ENCODE measurements at places on chromosomes 3 and 15. TPM values are rescaled to one million over a fixed set of nuclear protein-coding genes. Genes with fewer than 3 reads are reported as not detected.

DNA sequence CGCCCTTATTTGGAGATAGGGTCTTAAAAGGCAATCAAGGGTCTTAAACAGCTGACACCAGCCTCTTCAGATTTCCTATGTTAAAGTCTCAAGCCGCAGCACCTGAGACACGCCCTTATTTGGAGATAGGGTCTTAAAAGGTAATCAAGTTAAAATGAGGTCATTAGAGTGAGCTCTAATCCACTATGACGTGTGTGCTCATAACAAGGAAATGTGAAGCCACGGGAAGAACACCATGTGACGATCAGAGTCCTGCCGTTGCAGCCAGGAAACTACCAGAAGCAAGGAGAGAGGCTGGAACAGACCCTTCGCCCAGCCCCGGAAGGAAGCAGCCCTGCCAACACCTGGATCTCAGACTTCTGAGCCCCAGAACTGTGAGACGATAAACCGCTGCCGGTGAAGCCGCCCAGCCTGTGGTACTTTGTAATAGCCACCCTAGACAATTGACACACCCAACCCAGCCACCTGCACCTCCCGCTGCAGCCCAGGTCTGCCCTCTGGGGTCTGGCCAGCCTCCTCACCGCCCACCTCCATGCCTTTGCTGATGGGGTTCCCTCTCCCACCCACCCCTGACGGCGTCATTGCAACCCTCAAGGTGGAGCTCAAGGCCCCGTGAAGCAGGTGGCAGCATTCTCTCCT is 137.9 kb downstream of the MEGF11 start:
- DNase-seq = peak; percentile 46

The CPLX3 gene
- not detected for total RNA-seq

GRCh38 chr3:13513051-13513912 is 33.2 kb downstream of the HDAC11 start:
- no peak for DNase-seq

DNA sequence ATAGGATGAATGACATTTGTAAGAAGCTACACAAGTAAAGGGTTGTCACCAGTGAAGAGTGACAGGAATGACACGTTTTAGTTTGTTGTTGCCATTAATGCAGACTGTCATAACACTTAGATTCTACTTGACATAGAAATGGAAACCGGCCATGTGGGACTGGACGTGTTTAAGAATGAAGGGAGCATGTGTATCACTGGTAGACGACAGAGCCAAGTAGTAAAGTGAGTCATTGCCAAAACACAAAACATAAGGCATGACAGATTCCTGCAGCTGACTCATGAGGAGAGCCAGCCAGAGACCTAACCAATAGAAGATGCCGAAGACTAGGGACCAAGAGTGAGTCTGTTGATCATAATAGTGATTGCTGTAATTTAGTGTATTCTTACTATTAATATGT is 106.2 kb upstream of the PLAAT1 start:
- no peak for DNase-seq

GRCh38 chr15:69723404-69724096 is 270.9 kb downstream of the RPLP1 start:
- DNase-seq = no peak

GRCh38 chr3:43094851-43095250 is 11.0 kb downstream of the POMGNT2 start:
- no peak for DNase-seq

The PLA2G4F gene
- not detected for total RNA-seq

The IGSF11 gene
- total RNA-seq = 1.2 TPM

DNA sequence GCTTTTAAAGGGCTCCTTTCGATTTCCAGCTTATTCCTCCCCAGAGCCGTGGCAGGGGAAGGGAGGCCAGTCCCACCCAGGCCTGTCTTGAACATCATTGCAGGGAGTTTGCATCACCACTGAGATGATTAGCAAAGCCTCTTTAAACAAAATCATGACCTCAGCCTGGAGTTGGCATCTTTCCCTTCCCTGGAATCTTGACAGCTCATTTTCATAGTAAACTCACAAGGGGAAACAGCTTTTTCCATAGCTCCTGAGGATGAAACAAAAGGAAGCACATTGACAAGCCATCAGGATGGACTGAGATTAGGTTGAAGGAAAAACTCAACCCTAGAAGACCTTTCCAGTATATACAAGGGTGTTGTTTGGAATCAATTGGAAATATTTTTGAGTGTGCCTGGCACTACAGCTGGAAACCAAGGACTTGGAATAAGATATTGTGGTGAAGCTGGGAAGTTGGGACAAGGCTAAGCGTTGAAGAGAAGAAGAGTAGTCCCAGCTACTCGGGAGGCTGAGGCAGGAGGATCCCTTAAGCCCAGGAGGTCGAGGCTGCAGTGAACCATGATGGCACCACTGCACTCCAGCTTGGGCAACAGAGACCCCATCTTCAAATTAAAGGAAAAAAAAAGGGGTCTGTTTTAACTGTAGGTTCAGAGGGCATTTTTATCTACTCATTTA is 3.1 kb upstream of the LARP6 start:
- no peak for DNase-seq

GRCh38 chr3:148681080-148681479 is 16.6 kb upstream of the AGTR1 start:
- DNase-seq = no peak

- DNase-seq = no peak
These were observed 21.8 kb upstream of the CLDN18 start for GRCh38 chr3:137988152-137988551.

DNA sequence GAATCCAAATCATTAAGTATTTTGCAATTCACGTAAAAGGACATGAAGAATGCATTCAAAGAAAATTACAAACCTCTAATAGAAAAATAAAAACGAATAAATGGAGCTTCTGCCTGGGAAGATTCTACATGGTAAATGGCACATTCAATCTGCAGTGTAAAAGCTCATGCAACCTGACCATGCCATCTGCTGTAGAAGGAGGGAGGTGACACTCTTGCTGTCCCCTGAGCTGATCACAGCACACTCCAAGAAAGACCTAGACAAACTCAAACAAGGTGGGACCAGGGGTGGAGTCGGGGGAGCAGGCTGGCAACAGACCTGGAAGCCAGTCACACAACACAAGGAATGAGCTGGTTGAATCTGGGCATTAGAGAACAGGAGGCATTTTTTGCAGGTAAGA is 101.8 kb downstream of the BDH1 start:
- no peak for DNase-seq

DNA sequence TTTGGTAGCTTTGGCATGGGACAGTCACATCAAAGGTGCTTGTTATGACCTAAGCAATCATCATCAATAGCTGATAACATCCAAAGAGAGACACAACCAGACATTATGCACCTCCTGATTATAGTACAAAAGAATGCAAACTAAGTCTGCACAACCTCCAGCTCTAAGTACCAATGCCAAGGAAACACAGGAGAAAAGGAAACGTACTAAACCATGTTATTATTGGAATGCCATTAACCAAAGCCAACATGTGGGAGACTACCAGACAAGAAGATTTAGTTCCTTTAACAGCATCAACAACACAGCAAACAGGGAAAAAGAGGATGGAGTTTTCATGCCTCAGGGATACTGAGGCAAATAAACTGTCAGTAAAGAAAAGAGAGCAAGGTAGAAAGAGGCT is 61.4 kb downstream of the CD47 start:
- no peak for DNase-seq

The GOLGA8J gene
- total RNA-seq = not detected
